ENCODE measurements at places on chromosomes 11 and 22. TPM values are rescaled to one million over a fixed set of nuclear protein-coding genes. Genes with fewer than 3 reads are reported as not detected.

The MS4A3 gene
- polyA plus RNA-seq: 1.1 TPM

DNA sequence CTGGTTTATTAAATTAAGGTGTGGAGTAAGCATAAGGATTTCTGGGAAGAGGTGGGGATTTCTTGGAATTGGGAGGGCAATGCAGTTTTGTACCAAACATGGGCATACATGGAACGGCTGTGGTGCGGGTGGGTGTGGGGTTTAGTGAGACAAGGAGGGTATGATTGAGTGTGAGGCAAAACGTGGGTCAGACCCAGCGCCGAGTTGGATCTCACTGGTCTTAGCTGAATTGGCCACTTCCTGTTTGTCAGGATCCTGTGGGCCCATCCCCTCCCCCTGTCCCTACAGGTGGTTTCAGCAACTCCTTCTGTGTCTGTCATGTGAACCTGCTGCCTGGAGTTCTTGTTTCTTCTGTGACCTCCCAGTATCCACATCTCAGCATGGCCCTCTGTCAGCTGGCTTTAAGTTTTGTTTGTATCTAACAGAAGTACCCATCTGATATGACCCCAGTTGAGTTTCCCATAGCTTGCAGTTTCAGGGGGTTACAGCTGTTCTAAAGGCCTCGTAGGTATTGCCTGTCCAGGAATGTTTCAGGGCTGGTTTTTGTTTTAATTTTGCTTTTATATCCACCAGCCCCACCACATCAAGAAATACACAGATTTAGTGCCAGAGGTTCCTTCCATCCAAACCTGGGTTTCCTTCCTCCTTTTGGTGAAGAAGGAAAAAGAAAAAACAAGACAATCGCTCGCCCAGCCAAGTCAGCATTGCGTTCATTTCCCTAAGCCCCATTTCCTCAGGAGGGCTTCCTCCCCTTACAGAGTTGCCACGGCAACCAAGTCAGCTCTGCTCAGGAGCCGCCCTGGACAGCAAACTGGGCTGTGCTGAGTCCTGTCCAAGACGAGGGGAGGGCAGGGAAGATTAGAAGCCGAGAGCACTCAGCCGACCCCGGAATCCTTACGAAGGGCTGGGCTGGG lies 6.0 kb downstream of the APOL1 start:
- DNase-seq: no peak

- DNase-seq: peak; percentile 42
These were observed 7.4 kb upstream of the TH start for GRCh38 chr11:2178906-2179494.

The IGSF22 gene
- polyA plus RNA-seq: 3.4 TPM

The CRYBB1 gene
- polyA plus RNA-seq: 0.95 TPM

DNA sequence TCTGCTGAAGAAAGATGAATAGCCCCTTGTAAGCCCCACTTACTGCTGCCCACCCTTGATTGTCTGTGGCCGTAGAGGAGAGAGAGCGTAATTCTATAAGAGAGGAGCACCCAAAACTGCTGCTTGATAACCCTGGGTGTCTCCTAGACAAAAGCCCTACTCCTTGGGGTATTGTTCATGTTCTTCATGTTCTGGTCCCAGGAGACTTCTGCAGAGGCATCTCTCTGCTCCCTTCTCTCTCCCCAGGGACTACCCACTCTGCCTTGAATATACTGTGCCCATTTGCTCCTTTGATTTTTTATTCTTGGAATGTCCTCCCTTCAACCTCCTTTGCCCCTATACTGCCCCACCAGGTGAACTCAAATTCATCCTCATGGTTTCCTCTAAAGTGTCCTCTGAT lies 417.8 kb upstream of the CADM1 start:
- DNase-seq: no peak

The TUBA8 gene
- polyA plus RNA-seq: 4.2 TPM

GRCh38 chr11:118239509-118240205 lies 12.5 kb downstream of the MPZL3 start:
- no peak for DNase-seq

The ART1 gene
- not detected for polyA plus RNA-seq

DNA sequence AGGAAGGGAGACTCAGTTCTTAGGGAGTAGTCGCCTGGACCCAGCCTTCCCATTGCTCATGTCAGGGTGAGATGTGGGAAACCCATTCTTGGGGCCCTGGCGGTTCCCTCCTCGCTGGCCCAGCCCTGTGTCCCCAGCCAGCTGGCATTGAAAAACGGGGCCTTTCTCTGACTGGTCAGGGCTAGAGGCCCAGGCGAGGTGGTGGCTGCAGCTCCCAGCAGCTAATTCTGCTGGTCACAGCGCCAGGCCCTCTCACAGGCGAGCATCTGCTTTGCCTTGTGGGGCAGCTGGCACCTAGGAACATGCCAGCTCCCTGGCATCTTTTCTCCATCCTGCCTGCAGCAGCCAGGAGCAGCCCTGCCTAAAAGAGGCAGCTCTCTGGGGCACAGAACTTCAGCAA lies 20.1 kb downstream of the TSPAN18 start:
- no peak for DNase-seq

The MRPL48 gene
- polyA plus RNA-seq: 53.3 TPM

GRCh38 chr11:103898065-103898464 lies 138.4 kb upstream of the DDI1 start:
- DNase-seq: no peak

GRCh38 chr11:61480261-61480993 lies 28.1 kb upstream of the LRRC10B start:
- no peak for DNase-seq

- DNase-seq: no peak
These were observed 1.6 kb downstream of the BRD1 start for GRCh38 chr22:49825944-49826602.

- no peak for DNase-seq
These were observed 122.3 kb downstream of the RCN1 start for GRCh38 chr11:32213223-32213622.

GRCh38 chr11:86978756-86979608 lies 23.8 kb upstream of the FZD4 start:
- no peak for DNase-seq

GRCh38 chr11:115718106-115718505 lies 213.9 kb upstream of the CADM1 start:
- no peak for DNase-seq

The MYBPC3 gene
- 0.07 TPM for polyA plus RNA-seq

GRCh38 chr11:46489656-46490560 lies 98.3 kb upstream of the CHRM4 start:
- DNase-seq: peak; percentile 28

DNA sequence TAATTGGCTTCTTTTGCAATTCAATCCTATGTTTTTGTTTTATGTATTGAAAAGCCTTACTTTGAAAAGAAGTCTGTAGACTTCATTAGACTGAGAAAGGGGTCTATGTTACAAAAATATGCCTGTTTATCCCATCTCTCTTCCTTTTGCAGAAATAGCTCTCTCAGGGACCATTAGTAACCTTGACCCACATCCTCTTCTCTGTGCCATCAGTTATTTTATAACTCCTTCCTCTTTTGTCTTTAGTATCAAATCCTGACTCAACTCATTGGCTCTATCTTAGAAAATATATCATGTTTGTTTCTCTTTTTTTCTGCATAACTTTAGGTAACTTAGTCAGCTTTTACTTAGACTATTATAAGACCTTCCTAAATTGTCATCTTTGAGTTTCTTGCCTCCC lies 20.3 kb downstream of the ZC3H12C start:
- no peak for DNase-seq

DNA sequence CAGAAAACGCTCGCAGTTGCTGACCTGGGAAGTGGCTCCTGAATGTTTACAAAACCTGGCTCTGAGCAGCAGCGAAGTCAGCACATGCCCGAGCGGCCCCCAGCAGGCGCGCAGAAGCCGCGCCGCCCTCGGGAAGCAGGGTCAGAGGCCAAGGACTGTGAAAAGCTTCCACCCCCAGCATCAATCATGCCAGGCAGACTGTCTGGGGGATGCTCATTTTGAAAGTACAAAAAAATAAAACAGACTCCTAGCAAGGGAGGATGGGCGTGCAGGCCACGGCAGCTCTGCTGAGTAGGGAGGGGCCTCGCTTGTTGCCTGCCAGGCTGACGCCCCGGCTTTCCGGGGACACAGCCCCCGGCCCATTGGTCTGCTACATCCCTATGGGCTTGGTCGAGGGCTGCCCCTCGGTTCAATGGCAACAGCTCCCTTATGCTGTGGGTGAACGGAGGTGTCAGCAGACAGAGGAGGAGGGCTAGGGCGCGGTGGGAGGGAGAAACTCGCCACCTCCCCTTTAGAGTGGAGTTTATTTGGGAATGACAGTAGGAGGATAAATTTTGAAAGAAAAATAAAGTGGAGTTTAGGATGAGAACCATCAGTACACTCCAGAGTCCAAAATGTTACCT lies 37.7 kb upstream of the GNB1L start:
- DNase-seq: no peak

GRCh38 chr22:42780070-42780540 lies 59.4 kb upstream of the A4GALT start:
- DNase-seq: peak; percentile 93

DNA sequence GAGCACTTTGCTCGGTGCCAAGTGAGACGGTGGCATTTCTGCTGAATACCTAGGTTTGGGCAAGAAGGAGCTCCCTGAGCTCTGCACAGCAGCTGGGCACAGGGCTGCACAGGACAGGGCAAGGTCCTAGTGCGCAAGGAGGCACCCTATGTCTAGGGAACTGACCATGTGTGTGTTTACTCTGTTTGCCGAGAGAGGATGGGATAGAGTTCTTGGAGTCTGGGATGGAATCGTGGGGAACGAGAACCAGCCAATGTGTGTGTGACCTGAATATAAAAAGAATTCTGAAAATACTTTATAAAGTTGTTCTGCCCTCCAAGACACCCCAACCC lies 179.5 kb upstream of the NECTIN1 start:
- no peak for DNase-seq

DNA sequence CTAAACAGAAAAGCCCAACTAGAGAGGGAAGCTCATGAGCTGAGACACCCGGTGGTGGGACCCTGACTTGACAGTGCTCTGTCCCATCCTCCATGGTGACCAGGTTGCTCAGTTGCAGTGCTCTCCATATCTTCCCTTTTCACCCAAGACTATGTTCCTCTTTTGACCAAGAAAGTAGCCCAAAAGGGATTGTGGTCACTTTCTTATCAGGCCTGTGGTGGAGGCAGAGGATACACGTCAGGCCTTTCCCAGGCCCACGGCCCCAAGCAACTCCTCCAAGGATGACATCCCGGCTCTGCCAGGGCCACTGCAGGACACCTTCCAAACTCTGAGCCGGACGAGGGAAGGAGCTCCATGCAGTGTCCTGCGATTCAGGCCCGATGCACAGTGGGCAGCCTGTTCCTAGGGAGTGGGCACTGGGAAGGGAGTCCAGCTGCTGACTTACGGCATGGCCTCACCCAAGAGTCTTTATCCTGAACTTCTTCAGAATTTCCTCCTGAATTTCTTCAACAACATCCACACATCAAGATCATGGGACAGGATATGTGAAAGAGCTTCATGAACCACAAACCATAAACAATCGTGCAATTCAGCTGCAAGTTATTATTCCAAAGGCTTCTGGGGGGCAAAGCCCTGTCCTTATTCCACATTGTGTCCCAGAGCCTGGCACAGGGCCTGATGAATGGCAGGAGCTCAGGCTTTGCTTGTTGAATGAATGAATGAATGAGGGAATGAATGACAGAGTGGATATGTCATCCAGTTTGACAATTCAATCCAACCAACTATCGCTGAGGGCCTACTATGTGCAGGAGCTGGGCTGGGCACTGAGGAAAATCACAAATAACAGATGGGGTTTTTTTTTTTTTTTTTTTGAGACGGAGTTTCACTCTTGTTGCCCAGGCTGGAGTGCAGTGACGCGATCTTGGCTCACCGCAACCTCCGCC lies 36.0 kb upstream of the MYH9 start:
- no peak for DNase-seq

DNA sequence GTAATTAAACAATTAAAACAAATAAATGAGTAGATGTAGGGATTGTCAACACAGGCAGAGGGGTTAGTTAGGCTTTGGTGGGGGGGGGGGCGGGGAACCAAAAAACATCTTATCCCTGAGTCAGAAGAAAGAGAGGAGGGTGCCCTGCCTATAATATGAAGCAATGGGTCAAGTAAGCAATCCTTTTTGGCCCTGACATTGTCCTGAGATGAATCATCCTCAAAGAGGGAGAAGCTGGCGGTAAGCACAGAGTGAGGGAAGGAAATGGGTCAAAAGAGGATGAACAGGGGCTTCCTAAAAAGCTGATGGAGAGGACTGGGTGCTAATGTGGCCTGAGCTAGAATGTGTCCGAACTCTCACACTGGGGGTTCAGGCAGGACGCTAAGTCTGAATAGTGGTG lies 4.7 kb downstream of the OLFML1 start:
- no peak for DNase-seq

All from renal pelvis (tissue), 12 donors.